Cortex of kidney (tissue), 1 donor: ENCODE measurements at places on chromosomes 12 and 14.

GRCh38 chr12:94169495-94169894 lies 21.1 kb downstream of the PLXNC1 start:
- no peak for DNase-seq

DNA sequence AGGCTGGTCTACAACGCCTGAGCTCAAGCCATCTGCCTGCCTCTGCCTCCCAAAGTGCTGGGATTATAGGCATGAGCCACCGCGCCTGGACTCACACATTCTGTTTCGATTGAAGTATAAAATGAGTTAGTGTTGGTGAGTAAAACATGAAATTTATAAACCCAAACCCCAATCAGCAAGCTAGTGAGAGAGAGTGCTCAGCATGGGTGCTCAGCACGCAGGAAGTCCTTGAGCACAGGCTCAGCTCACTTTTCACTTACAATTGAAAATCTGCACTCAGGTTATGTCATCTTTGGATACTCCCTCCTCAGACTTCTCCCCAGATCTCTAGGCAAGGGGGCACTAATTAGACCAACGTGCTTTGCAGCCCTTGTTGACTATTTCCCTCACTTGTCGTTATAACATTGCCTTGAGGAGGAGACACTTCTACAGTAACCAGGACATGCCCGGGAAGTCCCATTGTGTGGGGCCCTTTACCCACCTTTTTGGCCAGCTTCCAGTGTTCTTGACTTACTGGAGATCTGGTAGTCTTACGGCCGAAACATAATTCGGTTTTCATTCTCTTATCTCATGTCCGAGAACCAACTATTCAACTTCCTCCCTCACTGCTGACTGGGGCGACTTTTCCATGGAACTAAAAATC lies 68.5 kb upstream of the AMN1 start:
- no peak for DNase-seq

DNA sequence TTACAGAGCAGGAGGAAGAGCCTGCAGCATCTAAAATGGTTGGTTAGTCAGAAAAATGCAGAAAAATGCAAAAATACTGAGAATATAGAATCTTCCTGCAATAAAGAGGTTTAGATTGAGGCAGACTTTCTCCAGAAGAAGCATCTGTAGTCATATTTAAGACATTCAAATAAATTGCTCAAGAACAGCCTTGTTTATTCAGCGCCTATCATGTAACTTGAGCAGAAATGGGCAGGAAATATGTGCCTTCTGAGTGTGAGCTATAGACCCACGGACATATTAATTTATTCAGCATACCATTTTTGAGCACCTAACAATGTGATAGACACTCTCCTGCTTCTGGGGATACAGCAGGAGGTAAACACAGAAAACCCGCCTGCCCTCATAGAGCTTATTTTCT lies 102.0 kb upstream of the HIF1A start:
- DNase-seq: no peak

- no peak for DNase-seq
Measured at GRCh38 chr14:32710731-32711680, 227.7 kb upstream of the NPAS3 start.

DNA sequence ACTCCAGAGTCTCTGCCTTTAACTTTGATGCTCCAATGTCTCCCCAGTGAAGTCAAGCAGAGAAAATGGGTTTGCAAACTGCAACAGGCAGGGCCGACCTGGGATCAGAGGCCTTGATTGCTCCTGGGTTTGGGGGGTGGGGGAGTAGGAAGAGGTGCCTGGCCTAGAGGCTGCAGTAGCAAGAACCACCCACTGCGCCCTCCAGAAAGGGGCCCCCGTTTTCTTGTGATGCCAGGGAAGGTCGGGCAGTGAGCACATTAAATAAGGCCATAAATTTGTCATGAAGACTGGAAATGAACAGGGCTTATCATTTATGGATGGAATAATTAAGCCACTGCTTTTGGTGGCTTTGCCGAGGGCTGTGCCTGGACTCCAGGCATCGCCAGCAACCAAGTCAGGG lies 38.2 kb upstream of the FAM222A start:
- DNase-seq: no peak

DNA sequence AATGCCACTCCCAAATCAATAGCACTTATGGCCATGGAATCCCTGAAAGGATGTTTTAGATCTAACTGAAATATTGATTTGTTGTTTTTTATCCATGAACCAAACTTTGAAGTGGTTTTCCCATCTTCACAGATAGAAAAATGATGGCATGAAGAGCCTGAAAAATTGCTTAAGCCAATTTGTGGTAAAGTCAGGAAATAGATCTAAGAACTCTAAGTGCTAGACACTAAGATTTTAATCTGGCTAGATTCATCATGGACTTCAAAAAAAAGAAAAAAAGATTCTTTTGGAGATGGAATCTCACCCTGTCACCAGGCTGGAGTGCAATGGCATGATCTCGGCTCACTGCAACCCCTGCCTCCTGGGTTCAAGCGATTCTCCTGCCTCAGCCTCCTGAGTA lies 45.0 kb upstream of the STRN3 start:
- DNase-seq: no peak
